Hippocampal formation (tissue), 2 donors: ENCODE measurements at places on chromosomes 3 and 15.

DNA sequence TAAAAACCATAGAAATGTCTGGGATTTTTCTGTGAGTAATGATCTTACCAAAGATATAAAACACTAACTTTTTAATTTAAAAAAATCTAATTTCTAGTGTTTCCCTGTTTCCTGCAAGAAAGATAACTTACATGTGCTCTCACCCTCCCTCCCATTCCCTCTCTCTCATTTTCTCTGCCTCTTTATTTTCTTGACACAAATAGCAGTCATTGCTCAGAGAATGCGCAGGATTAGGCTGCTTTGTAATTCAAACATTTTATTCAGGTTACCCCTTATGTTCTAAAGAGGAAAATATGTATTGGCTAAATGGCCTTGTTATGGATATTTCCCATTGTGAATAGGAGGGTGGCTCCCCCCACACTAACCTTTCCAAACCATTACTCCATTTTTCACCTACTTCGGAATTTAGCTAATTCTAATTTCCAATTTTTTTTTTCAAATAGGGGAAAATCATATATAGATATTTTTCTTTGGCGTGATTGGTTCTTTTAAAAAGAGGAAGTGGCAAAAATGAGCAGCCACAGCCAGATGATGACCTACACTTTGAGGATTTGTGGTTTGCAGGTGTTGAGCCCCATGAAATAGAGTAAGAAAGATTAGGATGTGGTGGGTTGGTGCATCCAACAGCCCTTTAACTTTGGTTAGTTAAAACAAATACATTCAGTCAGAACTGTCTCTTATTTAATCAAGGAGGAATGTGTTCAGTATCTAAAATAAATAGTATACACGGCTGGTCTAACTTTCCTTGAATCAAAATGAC lies 554.4 kb downstream of the IGSF11 start:
- DNase-seq, result no peak

GRCh38 chr15:64902863-64903262 lies 8.8 kb upstream of the ANKDD1A start:
- no peak for DNase-seq

DNA sequence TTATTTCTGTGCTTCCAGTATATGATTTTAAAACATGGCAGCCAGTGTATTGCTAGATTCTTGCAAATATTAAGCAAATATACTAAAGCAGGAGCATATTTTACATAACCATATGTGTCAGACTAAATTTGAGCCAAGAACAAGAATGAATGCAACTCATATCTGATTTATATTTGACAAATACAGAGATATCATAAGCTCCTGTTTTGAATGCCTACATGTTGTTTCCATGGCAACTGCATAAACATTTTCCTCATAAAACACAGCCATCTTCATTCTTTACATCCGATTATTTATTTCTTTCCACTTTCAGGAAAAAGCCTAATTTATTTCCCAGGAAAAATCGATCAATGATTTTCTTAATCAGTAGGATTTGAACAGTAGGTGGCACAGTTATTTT lies 172.2 kb upstream of the TSPAN3 start:
- no peak for DNase-seq

DNA sequence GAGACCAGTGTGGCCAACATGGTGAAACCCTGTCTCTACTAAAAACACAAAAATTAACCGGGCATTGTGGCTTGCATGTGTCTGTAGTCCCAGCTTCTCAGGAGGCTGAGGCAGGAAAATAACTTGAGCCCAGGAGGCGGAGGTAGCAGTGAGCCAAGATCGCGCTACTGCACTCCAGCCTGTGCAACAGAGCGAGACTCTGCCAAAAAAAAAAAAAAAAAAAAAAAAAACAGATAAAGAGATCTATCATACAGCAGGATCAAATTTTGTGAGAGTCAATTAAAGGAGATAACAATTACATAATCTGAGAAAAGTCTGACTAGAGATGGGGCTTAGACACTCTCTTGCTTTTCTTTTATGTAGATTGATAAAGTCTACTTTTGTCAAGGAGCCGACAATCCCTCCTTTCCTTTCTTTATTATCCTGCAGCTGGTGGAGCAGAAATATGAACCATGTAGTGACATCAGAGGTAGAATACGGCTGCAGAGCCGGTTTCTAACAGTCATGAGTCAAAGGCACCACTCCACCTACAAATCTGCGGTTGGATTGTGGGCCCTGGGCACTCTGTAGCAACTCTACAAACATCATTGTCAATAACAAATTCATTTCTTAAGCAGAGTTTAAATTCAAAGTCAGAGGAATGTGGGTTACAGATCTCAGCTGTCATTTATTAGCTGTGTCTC lies 9.0 kb downstream of the C2CD4A start:
- no peak for DNase-seq
